ENCODE measurements at places on chromosomes 5 and 9.
A peak's percentile ranks its signal among the peaks of the same experiment; 100 is the strongest.

DNA sequence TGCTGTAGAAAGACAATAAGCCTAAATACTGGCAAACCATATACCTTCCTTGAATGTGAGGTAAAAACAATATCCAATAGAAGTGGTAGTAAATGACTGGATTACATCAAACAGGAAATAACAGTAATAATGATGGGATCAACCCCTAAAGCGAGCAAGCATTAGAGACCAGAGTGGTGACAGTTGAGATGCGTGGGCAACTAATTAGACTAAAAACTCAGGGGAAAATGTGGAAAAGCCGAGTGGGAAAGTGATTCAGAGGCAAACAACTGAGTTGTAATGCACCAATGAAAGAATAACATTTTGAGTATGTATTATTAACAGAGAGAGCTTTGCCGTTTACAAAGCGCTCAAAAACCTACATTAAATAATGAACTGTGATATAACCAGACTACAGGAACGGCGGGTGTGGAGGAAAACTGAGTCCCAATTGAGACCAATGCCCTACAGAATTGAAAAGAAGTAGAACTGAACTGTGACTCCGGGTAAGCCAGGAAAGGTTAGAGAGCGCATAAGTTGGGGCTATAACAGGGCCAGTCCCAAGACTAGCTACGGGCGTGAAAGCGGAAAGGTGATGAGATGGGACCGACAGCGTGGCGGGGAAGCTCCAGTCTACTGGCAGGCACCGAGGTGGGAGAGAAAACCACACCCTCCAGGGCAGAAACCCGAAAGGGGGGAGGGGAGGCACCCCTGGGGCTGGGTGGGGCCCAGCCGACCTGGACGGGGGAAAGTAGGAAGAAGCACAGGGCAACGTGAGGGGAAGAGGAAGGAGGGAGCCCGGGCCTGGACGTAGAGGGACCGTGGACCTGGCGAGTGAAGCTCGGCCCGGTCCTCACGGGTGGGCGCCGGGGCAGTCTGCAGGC, 592 bp downstream of the UBAP2 start:
- DNase-seq: no peak

DNA sequence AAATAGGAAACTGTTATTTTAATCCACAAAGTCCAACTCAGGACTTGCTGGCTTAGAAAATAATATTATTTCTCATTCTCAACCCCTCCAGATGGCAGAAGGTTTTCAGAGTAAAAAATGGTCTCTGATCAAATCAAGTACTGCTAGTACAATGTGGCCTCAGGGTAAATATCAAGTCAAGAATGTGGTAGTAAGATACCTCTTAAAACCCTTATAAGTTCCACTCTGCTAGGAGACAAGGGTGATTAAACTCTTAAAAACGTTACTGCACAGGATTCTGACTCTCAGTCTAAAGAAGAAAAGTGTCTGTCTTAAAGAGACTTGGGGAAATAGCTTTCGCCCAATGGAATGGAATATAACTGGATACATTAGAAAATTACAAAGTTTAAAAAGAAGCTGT, 120.8 kb upstream of the PDE4D start:
- no peak for DNase-seq

- no peak for DNase-seq
Observed at GRCh38 chr9:89008744-89009545, 17.7 kb downstream of the S1PR3 start.

GRCh38 chr9:110994771-110995241, 43.5 kb downstream of the LPAR1 start:
- DNase-seq: no peak

DNA sequence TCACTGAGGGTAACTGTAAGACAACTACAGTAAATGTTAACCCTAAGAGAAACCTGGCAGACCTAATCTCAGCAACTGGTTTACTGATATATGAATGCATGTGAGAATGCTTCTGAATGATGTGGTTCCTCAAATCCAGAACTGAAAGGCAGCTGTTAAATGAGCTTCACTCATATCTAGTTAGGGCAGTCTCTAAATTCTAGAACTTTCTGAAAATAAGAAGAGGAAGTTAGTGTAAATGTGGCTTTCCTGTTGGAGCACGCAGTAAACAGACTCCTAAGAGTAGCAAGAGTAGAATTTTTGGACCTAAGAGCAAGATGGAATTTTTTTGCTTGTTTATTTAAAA, 117.9 kb upstream of the KCNN2 start:
- no peak for DNase-seq

DNA sequence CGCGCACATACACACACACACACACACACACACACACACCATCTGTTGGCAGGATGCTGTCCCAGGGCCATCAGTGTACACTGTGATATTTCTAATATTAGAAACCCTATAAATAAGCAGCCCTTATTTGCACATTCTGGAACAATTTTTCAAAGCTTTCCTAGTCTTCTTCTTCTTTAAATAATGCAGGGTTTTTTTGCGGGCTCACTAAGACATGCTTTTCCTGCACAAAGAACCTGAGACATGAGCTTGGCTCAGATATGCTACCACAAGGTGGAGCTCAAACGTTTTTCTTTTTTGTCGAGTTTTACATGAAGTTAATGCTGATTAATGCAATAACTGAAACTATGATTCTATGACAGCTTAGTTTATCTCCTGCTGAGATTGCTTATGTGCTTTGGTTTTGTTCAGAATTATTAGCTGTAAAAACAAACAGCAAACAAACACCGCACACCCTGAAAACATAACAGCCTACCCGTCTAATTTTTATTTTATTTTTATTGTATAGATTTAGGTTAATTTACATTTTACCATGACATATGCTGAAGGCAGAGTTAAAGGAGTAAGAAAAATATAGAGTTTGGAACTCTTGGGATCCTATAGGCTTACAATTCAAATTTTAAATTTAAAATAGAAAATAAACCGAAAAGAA, 95.8 kb downstream of the ALDH1A1 start:
- DNase-seq: peak; percentile 18

GRCh38 chr9:93061791-93062763, 3.6 kb downstream of the SUSD3 start:
- peak; percentile 49 for DNase-seq

DNA sequence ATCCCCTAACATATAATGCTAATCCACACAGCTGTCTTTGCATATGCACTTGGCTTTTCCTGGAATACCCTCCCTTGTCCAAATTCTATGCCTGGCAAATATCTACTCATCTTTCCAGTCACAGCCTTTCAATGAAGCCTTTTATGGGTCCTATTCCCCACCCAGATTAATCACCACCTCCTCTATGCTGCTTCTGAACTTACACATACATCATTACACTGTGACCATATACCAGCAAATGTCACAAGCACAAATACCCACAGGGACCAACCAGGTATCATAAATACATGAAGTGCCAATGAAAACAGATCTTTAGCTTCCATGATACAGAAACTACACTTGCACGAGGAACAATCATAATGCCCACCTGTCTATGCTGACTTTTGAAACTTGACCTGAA, 22.3 kb downstream of the LPAR1 start:
- DNase-seq: no peak

- DNase-seq: no peak
Observed at GRCh38 chr5:132411304-132412013, 41.9 kb downstream of the SLC22A5 start.

- DNase-seq: no peak
Observed at GRCh38 chr5:180960209-180960608, 28.4 kb upstream of the BTNL3 start.

GRCh38 chr9:37097294-37097693, 23.1 kb upstream of the ZCCHC7 start:
- DNase-seq: no peak

DNA sequence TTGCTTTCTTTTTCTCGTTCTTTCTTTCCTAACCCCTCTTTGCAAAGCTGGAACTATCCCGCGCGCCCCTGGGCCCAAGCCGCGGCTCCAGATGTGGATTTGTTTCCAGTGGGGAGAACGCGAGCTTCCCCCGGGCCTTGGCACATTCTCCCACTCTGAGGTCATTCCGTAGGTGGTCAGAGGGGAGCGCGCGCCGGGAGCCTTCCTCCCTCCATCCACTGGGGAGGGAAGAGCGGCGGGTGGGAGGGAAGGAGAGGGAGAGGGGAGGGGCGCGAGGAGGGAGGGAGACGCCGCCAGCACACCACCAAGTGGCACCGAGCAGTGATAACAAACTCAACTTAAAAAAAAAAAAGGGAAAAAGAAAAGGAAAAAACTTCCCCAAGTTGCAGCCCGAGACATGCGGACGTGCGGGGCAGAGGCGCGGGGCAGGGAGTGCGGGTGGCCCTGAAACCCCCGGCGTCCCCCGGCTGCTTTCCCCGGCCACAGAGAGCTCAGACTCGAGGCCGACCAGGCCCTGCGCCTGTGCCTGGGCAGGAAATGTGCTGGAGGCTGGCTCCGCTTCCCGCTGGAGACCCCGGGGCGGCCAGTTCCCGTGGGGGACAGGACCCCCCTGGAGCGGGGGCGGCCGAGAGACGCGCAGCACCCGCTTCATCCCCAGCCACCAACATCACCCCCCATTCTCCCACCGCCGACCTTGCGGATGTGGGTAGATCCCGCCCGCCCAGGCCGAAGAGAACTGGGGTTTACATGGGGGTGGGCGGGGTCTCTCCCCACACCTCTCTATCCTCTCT, 3.1 kb downstream of the IER5L start:
- DNase-seq: peak; percentile 72

DNA sequence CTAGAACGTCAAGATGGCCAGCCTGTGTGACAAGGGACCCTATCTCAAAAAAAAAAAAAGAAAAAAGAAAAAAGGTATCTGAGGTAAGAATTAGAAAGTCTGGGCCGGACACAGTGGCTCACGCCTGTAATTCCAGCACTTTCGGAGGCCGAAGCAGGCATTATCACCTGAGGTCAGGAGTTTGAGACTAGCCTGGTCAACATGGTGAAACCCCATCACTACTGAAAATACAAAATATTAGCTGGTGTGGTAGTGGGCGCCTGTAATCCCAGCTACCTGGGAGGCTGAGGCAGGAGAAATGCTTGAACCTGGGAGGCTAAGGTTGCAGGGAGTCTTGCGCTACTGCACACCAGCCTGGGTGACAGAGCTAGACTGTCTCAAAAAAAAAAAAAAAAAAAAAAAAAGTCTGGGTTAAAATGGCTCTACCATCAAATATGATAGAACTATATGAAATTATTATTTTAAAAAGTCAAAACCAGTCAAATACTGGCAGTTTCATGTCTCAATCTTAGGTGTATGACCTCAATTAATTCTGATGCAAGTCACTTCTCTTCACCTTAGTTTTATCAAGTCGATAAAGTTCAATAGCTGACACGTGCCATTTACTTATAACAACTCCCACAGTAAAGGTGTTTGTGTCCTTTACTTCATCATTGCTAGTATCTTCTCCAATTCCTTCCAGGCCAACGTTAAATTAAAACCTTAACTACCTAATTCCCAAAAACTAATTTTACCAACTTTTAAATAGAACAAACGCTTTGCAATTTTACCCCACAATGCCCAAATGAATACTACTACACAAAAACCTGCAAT, 1.1 kb downstream of the RPS23 start:
- DNase-seq: no peak

DNA sequence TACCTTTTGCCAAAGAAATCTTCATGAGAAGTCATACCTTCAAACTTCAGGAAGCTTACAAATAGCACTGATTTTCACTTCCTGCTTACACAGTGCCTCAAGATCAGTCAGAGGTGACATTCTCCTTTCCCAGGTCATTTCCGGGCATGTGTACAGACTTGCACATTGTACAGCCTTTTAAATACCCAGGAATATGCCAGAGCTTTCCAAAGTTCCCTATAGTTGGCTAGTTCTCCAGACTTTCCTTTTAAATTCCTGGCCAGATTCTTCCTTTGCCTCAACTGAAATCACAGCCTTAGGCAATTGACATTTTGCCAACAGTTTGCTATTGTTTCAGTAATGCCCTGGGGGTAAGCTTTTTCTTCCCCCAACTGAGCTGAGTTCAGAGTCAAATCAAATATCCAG, 47.2 kb downstream of the RFX3 start:
- DNase-seq: peak; percentile 87

GRCh38 chr9:91714020-91714806, 235.8 kb downstream of the ROR2 start:
- peak; percentile 75 for DNase-seq

GRCh38 chr5:178077751-178078150, 35.6 kb upstream of the N4BP3 start:
- peak; percentile 55 for DNase-seq

- DNase-seq: no peak
Observed at GRCh38 chr5:148882332-148882731, 55.9 kb downstream of the ADRB2 start.

- no peak for DNase-seq
Observed at GRCh38 chr5:8685704-8686103, 816.8 kb downstream of the MTRR start.

GRCh38 chr9:124652615-124653393, 118.3 kb downstream of the NR6A1 start:
- DNase-seq: peak; percentile 42

- DNase-seq: no peak
Observed at GRCh38 chr9:104568868-104569267, at the start of gene OR13C8. TSS of gene OR13C8 (plus strand) at chr9:104569168. CDS start at chr9:104569168, 0 bp downstream.

GRCh38 chr9:71326360-71326759, 204.9 kb upstream of the TRPM3 start:
- no peak for DNase-seq

DNA sequence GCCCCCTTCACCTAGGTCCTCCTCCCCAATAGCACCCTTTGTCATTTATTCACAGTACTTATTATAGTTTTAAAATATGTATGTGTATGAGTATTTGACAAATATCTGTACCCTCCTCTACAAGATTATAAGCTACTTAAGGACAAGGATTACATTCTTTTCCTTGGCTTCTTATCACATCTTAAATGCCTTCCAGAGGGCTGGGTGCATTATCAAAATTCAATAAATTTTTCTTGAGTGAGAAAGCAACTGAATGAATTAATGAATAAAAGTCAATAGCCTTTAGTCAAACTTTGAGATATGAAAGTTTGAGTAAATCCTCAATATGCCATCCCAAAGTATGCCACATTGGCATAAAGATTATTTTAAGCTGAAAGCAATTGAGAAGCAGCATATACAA, 621.7 kb downstream of the DNAH5 start:
- no peak for DNase-seq

DNA sequence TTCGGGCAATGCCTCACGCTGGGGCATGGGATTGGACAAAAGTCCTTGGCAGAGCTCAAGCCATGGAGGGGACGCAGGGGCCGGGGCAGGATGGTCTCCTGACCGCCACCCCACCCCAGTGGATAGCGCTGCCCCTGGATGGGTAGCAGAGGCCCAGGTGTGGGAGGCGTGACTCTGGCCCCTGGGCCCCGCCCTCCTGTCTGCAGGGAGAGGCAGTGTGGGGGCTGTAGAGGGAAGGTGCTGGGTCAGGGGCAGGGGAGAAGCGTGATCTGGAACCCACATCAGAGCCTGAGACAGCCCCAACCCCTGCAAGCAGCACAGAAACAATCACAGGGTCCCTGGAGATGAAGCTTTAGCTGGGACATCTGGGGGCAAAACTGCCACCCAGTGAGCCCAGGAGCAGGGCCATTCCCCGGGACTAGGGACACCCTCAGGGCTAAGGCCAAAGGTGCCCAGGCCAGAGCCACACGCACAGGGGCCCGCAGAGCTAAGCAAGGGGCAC, 36.2 kb downstream of the NACC2 start:
- no peak for DNase-seq
